ENCODE measurements at places on chromosomes 16 and 17.

DNA sequence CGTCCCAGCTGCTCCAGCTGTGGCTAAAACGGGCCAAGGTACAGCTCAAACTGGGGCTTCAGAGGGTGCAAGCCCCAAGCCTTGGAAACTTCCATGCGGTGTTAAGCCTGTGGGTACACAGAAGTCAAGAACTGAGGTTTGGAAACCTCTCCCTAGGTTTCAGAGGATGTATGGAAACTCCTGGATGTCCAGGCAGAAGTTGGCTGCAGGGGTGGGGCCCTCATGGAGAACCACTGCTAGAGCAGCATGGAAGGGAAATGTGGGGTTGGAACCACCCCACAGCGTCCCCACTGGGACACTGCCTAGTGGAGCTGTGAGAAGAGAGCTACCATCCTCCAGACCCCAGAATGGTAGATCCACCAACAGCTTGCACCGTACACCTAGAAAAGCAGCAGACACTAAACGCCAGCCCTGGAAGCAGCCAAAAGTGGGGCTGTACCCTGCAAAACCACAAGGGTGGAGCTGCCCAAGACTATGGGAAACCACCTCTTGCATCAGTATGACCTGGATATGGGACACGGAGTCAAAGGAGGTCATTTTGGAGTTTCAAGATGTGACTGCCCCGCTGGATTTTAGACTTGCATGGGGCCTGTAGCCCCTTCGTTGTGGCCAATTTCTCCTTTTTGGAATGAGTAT is 2.2 kb downstream of the SDR42E1 start:
- no peak for DNase-seq

- no peak for DNase-seq
Measured at GRCh38 chr17:29659155-29659554, 36.4 kb upstream of the CORO6 start.

GRCh38 chr17:17132746-17133145 is 73.4 kb downstream of the PLD6 start:
- peak; percentile 82 for DNase-seq

GRCh38 chr17:40459636-40460603 is 16.7 kb downstream of the IGFBP4 start:
- DNase-seq = peak; percentile 84

GRCh38 chr16:84941921-84942320 is 69.4 kb downstream of the ZDHHC7 start:
- DNase-seq = no peak

DNA sequence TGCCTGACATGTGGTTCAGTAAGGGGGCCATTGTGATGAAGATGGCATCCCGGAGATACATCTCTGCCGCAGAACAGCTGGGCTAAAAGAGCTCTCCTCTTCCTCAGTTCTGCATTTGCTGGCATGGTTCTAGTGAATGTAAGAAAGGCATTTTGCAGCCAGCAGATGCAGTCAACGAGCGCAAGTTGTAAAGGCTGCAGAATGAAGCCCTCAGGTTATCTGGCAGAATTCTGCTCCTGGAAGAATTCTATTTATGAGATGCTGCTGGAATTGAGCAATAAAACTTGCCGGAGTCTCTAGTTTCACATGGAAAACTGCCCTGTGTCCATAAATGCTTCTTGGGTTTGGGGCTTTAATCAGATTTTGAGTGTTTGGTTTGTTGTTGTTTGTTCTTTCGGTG is 176.8 kb upstream of the HSBP1 start:
- peak; percentile 12 for DNase-seq

- no peak for DNase-seq
Measured at GRCh38 chr17:47262586-47262985, 9.0 kb downstream of the ITGB3 start.

DNA sequence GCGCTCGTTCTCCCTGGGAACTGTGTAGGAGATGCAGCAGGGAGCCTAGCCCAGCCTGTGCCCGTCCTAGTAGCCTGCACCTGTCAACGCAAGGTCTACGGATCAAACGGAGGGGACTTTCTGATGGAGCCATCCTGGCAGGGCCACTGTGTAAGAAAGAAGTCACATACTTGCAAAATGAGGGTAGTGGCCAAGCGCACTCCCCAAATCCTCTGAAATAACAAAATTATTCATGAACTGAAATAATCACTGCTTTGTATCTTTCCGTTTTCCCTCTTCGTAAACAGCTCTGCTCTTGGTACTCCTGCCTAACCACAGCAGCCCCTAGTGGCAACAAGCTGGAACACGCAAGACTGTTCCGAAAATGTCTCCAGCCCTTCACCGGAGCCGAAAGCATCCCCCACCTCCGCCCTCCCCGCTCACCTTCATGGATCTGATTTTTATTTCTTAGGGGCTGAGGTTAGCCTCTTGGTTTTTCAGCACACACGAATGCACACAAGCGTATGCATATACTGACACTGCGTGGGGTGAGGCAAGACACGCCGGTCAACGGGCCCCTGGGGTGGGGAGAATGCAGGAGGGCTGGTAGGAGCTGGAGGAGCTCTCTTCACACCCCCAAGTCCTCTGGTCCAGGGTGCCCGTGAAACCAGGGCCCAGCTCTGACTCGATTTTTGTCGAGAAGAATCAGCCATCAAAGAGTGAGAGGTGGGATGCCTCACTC is 100.8 kb downstream of the ABCC12 start:
- peak; percentile 69 for DNase-seq

GRCh38 chr16:89325861-89326471 is 108.5 kb downstream of the ZNF778 start:
- peak; percentile 77 for DNase-seq

DNA sequence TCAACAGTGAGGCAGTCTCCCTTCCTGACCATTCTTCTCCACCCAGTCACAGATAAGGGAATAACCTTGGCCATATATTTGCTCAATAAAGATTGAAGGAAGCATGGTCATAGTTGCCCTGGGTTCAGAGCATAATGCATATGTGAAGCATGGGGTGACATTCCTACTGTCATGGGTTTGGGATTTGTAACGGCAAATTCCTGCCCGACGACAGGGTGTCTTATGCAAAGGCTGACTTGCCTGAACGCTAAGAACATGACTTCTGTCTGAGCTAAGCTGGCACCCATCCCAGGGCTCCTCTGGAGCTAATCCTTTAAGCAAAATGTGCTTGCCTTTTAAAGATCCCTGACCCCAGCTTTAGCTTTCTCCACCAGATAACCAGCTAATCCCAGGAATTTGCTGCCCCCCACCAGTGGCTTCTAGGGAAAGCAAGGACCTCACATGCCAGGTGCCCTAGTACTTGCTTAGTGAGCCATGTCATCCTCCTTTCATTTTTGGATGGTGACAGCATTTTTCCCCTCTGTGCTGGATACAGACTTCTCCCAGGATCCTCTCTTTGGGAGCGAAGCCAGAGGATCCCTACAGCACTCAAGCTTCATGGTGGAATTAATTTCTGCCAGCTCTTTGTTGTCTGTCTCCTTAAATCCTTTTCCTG is 11.7 kb downstream of the SLC7A6OS start:
- peak; percentile 63 for DNase-seq

DNA sequence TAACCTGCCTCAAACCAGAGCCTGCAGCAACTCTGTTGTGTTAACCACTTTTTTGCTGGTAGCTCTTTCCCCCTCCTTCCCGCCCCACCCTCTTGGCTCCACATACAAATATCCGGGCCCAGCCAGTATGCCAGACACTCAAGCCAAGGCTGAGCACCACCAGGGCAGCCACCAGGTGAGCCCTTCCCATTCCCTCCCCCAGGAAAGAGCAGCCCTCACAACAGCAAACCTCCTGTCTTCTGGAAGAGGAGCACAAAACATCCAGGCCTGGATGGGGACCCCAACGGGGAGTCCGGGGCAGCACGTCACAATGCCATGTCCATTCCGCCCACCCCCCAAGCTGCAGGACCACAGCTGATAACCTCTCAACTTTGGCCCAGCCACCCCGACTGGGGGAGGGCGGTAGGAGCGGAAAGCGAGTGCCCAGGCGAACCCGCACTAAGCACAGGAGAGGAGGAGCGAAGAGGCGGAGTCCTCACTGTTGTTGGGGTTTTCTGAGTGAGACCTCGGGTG is 757 bp downstream of the ORMDL3 start:
- no peak for DNase-seq

- DNase-seq = peak; percentile 81
Measured at GRCh38 chr17:9367156-9367555, 208.5 kb downstream of the STX8 start.

- no peak for DNase-seq
Measured at GRCh38 chr17:64369007-64369893, 21.4 kb downstream of the PECAM1 start.

DNA sequence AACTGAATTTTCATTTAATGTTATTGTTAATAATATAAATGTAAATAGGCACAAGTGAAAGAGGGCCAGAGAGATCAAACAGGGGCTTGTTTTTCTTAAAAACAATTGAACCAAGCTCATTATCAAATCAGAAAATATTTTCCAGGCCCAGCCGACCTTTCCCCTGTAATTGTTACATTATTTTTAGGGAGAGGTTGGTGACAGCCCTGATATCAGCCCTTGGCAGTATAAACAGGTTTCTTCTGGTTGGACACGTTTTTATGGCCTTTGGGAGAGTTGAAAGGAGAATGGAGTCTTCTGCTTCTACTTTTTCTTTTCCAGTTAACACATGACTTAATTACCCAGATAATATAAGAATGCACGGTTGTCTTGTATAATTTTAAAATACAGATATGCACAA is 40.0 kb upstream of the COQ7 start:
- no peak for DNase-seq

GRCh38 chr16:68762996-68763756 is 26.1 kb downstream of the CDH1 start:
- peak; percentile 85 for DNase-seq

- DNase-seq = peak; percentile 98
Measured at GRCh38 chr16:11032922-11033291, 88.5 kb downstream of the CLEC16A start.

GRCh38 chr16:48914070-48914469 is 304.1 kb upstream of the N4BP1 start:
- no peak for DNase-seq

GRCh38 chr16:87636050-87636684 is 33.9 kb downstream of the JPH3 start:
- DNase-seq = peak; percentile 75

DNA sequence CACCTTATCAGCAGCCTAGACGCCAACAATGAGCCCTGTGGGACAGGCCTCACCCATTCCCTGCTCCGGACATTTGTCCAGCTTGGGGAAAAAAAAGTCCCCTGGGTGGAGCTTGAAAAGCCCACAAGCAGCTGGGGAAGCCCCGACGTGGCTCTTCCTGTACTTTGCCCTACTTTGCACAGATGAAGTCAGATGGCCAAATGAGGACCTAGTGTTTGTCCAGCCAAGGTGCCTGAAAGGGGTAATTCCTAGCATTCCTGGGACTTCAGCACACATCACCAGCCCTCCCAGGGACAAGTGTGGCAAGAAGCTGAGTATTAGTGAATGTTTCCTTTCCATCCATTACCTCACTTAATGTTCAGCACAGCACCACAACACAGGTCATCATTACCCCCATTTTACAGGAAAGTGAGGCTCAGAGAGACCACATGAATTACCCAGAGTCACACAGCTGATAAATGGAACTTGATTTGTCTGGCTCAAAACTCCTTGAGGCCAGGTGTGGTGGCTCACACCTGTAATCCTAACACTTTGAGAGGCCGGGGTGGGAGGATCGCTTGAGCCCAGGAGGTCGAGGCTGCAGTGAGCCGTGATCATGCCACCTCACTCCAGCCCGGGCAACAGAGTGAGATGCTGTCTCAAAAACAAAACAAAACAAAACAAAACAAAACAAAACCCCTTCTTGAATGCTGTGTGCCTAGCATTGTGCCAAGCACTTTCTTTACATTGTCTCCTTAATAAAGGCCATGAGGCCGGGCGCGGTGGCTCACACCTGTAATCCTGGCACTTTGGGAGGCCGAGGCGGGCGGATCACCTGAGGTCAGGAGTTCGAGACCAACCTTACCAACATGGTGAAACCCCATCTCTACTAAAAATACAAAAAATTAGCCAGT is 19.9 kb upstream of the PLLP start:
- DNase-seq = peak; percentile 35

- DNase-seq = no peak
Measured at GRCh38 chr17:7315570-7316235, 543 bp upstream of the GPS2 start.

GRCh38 chr17:34386697-34387550 is 23.9 kb upstream of the CCL1 start:
- peak; percentile 32 for DNase-seq

DNA sequence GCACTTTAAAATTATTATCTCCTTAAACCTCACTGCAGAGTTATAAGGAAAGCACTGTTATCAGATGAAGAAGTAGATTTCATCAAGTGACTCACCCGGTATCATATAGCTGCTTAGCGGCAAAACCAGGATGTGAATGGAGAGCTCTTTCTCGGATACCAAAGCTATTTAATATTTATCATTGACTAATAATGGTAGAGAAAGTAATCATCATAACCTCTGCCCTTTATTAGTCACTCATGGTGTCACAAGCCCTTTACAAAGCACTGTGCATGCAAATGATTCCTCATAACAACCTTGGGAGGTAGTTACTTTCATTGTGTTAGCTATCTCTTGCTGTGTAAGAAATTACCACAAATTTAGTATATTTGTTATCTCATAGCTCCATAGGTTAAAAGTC is 592.9 kb downstream of the MAF start:
- no peak for DNase-seq

DNA sequence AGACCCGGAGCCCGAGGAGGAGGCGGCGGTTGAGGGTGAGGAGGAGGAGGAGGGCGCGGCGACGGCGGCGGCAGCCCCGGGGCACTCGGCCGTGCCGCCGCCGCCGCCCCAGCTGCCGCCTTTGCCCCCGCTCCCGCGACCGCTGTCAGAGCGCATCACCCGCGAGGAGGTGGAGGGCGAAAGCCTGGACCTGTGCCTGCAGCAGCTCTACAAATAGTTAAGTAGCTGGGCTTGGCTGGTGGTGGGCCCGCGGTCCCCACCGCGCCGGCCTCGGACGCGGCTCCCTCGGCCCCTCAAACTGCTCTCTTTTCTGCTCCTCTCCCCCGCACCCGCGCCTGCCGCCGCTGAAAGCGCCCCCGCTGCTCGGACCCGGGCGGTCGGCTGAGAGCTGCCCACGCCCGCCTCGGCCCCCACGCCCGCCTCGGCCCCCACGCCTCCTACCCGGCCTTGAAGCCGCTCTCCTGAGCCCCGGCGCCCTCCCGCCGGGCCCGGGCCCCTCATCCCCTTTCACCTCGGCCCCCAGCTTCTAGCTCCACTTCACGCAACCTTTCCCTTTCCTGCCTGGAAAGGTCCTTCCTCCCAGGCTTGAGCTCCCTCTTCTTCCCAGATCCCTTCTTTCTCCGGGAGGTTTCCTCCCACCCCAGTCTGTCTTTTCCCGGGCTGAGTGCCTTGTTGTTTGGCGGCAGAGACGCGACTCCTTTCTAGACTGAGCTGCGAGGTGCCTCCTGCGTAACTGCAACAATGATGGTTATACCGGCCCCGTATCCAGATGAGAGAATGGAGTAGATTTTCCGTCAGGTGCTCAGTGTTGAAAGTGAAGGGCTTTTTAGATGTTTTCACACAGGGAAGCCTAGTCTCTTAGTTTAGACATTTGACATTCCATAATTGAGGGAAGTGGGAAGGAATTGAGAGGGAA is 850 bp downstream of the PPM1E start:
- peak; percentile 13 for DNase-seq

Measured in muscle of leg (tissue), 16 donors.